ENCODE measurements at places on chromosomes 5 and 9.

- DNase-seq, result no peak
These were observed 5.3 kb upstream of the SREK1 start for GRCh38 chr5:66138637-66139317.

DNA sequence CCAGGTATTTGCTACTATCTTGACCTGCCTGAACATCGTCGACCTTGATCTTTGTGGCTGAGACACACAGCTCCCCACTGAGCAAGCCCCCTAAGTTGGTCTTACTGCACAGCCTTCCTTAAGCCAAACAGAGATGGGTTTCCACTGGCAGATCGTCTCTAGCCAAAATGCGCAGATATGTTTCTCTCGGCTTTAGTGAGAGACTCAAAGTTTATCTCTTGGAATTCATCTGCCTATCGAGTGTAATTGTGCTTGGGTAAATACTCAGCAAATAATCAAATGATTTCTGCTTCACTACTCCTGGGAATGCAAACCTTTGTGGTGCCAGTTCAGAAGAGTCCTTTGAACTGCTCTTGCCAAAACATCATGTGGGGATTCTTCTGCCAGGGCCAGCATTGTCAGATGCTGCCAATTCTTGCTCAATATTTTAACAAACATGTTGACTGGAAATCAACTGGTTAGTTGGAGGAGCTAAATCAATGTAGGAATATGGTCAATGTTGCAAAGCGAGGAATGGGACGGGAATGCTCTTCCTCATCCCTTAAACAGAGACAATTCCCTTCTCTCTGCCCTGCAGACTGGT is 141.2 kb upstream of the SLC28A3 start:
- DNase-seq, result no peak

DNA sequence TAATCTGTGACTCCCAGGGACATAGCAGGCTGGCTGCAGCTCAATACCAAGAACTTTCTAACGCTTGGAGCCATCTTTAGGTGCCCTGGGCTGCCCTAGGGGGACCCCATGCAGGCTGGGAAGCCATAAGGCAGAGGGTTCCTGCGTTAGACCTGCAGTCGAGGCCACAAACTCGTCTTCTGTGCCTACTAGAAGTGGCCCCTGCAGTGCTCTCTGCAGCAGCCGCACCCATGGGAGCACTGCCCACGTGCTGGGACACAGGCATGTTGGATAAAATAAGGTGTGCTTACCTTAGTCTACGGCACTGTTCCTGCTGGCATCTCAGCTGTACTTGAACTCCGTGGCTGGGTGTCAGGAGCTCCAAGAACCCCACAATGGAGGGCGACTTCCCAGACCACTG is 9.4 kb downstream of the TOR1B start:
- DNase-seq, result no peak

DNA sequence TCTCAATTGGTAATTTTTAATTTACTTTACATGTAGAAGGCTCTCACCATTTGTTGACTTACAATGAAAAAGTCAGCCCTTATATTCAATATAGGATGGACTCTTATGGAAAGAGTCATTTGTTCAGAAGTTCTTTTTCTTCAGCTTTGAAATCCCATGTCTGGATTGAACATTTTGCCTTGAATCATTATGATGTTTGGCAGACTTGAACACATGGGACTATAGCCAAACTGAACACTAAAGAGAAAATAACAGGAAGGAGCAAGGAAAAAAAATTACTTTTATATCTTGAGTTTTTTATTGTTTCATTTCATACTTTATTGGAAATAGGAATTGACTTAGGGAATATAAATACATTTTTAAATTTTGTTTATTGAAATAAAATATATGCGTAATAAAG is 1503.0 kb downstream of the EFNA5 start:
- no peak for DNase-seq

DNA sequence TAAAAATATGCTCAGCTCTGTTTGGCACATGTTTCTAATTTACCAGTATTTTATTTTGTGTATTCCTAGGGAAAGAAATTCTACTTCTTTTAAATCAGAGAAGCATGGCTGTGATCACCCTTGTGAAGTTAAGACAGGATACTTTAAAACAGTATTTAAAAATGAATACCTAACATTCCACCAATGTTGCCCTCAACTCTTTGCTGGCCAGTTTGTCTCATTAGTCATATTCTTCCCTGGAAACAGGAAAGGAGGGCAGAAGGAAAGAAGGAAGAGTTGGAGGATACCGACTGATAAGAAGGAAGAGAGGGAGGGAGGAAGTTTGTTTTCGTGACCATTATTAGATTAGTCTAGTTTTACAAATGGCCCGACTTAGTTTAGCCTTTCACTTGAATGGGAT is 137.4 kb downstream of the PLK2 start:
- DNase-seq, result no peak

DNA sequence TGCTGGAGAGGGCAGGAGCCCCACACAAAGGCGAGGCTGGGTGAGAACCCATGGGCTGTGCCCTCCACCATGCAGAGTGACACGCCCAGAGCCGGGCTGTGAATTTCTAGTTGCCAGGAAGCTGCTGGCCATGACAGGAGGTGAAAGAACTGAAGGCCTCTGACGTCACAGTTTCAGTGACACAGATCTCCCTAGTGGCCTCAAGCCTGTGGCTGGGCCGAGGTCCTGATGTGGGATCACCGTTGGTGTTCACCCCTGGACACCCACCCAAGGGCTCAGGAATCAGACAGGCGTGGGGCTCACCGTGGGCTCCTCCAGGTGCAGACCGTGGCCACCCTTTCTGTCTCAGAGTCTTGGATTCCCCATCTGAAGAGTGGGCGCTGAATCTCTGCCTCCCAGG is 39.9 kb downstream of the MSX2 start:
- DNase-seq, result no peak

DNA sequence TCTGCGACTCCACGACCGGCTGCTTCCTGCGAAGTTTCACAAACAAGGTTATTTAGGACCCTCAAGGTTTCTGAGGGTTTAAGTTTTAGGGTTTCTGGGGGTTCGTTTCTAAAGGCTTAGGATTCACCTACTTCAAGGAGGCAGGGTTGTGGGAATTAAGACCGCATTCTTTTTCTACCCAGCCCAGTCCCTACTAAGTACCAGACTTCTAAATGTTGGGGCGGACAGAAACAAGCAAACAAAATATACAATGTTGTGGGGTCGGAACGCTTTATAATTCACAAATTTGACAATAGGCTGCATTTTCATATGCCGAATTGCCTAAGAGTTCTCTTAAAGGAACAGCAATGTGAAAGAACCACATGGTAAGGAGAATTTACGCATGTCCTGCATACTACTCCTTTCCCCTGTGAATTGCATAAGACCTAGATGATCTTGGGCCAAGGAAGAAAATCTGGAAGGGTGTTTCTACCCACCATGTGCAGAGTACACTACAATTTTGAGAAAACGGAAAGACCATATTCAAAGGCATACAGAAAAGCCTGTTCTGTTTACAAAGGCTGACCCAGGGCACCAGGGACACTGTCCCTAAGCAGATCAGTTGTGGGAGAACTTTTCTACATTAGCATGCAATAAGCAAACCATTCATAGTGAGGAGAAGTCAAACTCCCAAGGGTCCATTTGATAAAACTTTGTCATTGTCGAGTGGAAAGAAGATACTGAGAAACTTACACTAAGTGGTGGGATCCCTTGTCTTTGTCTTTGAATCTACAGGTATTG is 457.3 kb downstream of the RAB3C start:
- no peak for DNase-seq

- DNase-seq, result no peak
These were observed 2.2 kb downstream of the FBXL7 start for GRCh38 chr5:15502208-15502607.

DNA sequence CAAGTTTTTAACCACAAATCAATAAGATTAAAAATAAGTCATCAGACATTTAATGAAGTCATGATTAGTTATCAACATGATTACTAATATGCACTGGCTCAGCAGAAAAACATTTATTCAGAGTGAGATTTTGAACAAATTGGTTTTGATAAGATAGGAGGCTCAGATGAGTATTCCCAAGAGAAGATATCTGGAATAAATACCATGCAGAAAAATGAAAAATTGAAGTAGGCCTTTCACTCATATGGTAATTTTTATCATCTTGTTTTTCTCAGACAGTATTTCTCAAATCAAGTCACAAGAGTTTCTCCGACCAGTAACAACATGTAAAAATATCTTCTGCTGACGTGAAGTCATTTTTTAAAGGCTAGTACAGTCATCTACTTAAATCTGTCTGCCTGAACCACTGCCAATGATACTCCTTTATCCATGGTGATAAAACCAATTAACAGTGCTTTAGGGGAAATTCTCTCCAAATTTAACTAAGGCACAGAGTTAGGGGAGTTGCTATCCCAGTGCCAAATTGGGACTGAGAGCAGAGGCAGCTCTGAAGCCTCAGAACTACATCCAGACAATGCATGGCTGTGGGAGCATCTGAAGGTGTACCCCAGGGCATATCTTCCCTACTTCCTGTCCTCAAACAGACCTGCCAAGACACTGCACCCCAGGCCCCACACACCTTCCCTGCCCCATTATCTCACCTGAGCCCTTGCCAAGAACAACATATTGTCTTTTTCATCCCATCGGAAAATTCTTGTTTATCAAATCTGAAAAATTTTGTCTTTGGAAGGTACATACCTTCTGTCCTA is 105.5 kb upstream of the TSLP start:
- no peak for DNase-seq

GRCh38 chr9:133080161-133080560 is 18.4 kb downstream of the CEL start:
- no peak for DNase-seq

DNA sequence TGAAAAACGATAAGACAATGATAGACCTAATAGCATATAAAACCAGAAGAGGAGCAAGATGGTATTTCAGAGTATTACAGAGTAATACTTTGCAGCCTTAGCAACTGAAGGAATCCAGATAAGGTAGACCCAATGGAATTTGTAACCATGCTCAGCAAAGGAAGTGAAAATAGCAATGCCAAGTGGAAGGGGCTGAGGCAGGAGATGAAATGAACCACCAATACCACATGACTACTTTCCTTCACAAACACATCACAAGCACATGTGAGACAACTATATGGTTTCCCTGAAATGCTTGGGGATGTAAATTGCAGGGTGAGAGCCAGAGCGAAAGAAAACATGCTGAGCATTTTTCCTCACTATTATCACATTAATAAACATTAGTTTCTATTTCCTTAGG is 79.8 kb upstream of the MELK start:
- no peak for DNase-seq

- DNase-seq, result no peak
These were observed 110.8 kb downstream of the FBXL17 start for GRCh38 chr5:108271127-108271526.

GRCh38 chr5:32087086-32088082 is 86.7 kb downstream of the GOLPH3 start:
- no peak for DNase-seq

DNA sequence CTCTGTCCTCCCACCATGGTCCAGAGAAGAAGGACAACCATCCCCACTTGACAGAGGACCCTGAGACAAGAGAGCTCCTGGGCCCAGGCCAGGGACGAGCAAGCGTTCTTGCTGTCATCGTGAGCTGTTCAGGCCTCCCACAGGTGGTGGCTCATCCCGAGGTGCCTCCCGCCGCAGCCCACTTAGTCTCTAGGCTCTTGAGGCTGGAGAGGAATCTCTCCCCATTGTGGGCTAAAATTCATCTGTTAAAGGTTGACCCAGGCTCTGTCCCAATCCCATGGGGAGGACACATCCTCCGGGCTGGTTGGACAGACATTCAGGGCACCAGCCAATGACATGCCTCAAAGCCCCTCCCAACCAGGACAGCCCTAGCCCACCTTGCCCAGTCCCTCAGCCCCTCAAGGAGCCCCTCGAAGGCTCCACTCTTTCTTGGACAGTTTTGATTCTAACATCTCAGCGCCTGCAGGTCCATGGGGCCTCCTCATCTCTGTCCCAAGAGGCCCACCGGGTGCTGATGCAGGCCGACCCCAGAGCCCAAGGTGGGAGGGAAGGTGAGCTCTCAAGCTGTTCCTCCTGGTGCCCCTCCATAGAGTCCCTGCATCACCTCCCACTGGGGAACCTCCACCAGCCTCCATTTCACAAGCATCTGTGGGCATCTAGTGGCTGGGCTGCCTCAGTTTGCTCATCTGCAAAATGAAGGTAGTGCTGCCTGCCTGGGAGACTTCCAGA is 52.9 kb downstream of the BARX1 start:
- DNase-seq, result no peak

DNA sequence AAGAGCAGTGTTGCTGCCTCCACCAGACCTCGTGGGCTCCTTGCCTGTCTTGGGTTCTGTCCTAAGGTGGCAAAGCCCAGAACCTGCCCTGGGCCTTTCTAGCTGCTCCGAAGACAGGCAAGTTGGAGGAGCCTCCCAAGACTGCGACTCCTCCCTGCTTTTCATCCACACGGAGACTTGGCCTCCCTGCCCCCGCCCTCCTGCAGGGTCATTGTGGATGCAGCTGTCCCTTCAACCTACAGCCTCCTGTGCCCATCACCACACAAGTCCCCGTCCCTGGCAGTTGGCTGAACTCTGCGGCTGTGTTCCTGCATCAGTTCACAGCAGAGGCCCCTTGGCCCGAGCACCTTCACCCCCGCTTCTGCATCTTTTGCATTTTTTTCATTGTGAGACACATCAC is 59.2 kb downstream of the WNK2 start:
- no peak for DNase-seq

- no peak for DNase-seq
These were observed 102.9 kb upstream of the APC start for GRCh38 chr5:112634796-112635195.

DNA sequence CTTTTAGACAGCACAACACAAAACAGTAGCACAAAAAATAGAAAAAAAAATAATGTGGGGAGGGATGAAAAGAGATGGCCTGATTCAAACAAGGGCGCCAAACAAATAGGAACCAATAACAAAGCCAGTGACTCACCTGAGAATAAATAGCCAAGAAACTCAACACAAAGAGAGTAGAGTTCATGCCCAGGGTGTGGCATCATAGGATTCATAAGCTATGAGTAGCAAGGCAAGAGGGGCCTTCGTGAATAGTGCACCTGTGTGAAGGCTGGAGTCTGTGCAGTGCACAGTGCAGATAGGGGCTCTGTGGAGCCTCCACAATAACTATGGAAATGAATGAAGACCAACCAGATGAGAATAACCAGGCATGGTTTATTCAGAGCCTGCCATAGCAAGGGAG is 541.7 kb downstream of the SPOCK1 start:
- DNase-seq, result no peak

DNA sequence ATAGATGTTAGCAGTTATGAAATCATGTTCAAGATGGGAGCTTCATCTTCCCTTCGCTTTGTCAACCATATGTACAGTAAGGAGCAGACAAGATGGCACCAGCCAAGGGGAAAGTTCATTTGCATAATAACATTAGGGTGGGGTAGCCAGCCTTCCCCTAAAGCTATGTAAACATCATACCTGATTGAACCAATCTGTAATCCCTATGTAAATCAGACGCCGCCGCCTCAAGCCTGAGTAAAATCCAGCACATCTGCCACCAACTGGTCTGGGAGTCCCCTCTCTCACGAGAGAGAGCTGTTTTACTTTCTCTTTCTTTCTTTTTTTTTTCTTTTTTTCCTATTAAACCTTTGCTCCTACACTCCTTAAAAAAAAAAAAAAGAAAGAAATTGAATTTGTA is 30.8 kb upstream of the REEP2 start:
- no peak for DNase-seq
